ENCODE measurements at places on chromosomes 6 and 20. TPM values are rescaled to one million over a fixed set of nuclear protein-coding genes. Genes with fewer than 3 reads are reported as not detected.

DNA sequence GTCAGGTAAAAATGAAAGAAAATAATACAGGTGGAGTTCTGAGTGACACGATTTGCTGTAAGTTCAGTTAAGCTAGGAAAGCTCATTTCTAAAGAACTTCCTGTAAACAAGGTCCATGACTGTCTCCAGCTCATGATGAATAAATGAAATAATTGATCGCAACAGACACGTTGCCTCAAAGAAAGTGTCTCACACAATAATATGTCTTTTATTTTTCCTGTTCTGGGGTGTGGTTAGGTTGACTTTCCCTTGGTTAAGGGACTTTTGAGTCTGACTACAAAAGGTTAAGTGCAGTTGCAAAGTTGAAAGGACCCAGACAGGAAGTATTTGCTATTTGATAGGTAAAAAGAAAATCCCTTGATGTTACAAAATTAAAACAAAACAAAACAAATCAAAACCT, 304.2 kb upstream of the PRDM1 start:
- no peak for DNase-seq

DNA sequence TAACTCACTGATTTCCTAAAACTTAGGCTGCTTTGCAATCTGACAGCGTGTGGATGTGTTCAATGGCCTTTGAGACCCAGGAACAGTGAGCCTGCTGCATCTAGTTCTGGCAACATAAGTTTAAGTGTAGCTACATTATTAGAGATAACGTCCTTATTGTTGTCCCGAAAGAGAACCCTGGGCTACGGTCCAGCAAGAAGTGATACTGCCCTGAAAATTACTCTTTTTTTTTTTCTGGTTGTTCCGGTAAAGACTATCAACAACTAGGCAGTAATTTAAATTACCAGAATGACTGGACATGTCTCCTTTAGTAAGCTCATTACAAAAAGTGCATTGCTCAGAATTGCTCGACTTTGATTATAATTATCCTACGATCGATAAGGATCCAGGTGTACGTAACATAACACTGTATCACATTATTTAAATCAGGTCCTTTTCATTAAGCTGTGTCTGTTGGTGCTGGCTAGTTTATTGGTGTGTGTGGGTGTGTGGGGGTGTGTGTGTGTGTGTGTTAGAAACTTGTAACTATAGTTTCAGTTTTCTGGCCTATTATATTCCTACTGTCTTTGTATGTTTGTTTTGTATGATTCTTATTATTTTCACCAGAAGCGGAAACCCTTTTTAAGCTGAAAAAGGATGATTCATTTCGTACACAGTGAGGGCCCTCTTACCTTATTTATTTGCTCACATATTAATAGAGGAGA, 3.0 kb downstream of the TSHZ2 start:
- no peak for DNase-seq

- no peak for DNase-seq
Observed at GRCh38 chr20:42098418-42098817, 480.2 kb upstream of the CHD6 start.

- no peak for DNase-seq
Observed at GRCh38 chr20:21029341-21029740, 76.8 kb downstream of the LINC00237 start.

DNA sequence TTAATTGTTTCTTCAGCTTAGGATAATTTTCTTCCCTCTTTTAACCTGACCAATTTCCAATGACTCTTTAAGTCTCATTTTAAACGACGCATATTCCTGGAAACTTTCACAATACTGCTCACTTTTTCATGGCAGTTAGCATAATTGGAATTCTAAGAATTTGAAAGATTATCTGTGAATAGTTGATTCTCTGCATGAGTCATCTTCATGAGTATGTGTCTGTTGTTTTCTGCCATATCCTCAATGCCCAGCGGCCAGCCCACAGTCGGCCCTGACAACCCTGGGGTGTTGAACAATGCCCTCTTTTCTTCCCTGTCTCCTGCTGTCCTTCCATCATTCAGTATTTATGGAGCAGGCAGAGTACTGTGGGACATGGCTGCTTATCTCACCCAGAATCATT, 554.2 kb downstream of the CDH26 start:
- DNase-seq = peak; percentile 61

DNA sequence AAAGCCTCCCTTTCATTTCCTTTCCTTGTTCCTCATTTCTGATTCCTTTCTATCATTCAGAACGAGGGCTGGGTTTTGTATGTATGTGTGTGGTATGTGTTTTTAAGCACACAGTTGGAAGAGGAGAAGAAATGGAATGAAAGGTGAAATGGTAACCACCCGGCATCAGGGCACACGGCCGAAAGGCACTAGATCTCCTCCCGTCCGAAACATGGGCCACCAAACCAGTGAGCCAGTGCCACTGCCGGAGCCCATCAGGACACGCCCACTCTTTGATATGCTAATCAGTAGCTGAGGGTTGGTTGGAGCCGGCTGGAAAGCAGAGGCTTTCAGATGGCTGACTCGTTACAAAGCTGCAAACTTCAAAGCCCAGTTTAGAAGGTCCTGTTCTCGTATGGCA, 228.6 kb upstream of the JARID2 start:
- DNase-seq = no peak

GRCh38 chr6:108484016-108484415, 76.7 kb upstream of the FOXO3 start:
- no peak for DNase-seq

DNA sequence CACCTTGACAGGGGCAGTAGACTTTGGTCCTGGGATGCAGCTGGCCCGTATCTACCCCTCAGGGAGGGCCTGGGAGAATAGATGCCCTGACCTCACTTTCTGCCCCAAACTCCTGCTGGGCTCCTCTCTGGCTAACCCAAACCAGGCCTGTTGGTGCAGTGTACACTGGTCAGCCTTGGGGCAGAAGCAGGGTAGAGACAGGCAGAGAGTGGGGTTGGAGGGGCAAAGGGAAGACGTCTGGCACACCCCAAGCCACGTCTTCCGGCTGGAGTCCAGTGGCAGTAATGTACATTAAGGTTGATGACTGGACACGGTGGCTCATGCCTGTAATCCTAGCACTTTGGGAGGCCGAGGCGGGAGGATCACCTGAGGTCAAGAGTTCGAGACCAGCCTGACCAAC, 9.3 kb downstream of the DDR1 start:
- DNase-seq = no peak

DNA sequence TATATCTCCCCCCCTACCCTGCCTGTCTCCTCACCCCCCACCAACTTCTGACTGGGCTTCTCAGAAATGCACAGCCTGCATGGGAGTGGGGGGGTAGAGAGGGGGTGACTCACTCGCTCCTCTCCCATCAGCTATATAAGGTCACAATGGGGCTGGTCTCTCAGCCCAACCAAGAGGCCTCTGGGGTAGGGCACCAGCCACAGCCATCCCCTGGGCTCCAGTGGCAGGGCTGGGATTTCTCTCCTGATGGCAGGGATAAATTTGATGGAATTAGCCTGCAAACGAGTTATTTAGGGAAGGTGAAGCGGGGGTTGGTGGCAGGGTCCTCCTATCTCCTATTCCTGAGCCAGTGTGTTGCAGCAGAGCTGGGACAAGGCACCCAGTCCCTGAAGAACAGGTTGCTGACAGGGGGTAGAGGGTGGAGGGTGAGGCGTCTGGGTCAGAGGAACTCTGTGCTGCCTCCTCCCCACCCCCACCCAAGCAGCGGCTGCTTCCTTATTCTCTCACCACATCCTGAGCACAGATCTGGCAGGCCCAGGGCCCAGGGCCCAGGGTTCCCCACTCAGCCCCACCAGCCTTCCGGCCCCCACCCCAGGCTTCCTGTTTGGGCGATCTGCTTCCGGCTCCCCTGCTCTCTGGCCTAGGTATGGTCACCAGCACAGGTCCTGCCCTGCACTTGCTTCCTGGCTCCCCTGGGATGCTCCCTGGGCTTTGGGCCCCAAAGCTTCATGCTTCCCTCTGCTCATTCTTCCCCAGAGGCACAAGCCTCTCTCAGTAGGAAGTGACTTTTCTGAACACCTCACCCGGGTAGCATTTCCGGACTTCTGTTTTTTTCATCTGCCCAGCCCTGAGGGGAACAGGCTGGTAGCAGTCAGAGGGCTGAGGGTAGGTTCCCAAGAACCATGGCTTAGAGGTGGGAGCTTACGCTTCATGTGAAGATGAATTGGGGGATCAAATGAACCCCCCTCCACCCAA, 4.0 kb downstream of the PPP1R18 start:
- DNase-seq = peak; percentile 76

DNA sequence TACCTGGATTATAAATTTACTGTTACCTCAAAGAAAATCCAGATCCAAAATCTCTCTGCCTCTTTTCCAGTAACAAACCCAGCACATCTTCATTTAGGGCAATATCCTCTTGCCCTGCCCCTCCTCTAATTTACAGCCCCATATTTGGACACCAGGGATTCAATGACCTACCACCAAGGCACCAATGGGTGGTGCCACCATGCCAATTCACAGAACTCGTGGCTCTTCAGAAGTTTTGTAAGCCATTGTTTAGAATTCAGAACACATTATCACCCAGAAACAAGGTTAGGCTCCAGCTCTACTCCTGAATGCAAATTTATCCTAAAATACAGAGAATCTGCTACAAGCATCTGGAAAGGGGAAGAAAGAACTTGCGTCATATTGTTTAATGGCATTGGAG, 67.8 kb upstream of the SASH1 start:
- no peak for DNase-seq

DNA sequence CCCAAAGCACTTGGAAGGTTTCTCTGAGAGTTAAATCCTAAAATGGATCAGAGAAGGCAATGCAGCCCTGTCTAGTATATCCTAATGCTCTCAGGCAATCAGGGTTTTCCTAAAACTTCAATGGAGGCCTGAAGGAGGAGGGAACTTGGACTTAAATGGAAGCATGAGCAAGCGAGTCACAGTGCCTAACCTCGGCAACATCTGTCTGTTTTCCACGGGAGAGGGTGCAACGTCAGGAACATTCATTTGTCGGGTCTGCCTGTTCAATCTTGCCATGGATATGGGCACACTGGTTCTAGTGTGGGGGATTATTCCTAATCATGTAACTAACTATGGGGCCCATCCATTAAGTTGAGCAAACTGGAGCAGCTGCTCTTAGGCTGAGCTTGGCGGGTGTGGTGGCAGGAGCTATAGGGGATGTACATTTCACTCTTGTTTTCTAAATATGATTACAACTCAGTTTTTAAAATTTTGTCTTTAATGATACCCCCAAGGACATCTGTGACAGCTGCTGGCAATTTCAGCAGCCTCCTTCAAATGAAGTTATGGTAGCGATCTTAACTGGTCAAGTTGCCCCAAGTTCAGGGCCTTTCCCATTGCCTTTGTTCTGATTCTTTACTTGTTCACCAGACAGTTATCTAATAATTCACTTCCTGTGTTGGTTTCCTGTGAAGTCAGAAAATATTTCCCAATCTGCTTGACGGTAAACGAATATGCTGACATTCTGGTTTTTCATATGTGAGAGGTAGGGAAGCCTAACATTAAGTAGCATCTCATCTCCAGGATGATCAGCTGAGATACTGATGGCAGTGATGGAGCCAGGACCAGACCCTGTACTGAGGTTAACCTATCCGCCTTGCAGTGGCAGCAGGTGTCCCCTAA, 21.6 kb downstream of the DSE start:
- DNase-seq = no peak

- peak; percentile 54 for DNase-seq
Observed at GRCh38 chr6:35605600-35605999, 83.1 kb downstream of the FKBP5 start.

DNA sequence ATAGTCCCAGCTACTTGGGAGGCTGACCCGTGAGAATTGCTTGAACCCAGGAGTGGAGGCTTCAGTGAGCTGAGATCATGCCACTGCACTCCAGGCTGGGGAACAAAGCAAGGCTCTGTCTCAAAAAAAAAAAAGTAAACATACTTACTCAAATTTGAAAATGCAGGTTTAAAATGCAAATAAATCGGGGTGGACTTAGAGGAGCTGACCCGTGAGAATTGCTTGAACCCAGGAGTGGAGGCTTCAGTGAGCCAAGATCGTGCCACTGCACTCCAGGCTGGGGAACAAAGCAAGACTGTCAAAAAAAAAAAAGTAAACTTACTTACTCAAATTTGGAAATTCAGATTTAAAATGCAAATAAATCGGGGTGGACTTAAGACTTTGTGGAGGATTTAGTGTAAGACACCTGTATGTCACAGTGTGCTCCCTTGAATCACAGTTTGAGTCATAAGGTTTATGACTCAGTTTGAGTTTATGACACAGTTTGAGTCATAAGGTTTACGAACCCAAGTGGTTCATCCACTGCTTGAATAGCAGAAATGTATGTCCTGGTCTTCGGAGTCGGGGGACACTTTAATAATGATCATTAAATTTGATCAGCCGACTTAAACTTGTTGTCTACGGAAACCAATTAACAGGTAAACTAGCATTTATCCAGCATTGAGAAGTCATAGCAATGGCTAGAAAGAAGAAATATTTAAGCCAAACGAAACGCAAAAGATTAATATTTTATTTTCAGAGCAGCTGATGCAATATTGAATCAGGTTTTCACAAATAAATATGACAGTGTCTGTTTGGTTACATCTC, 6.8 kb upstream of the MRPS10 start:
- peak; percentile 95 for DNase-seq

Gene ADGRF4
- total RNA-seq = 2.8 TPM

Gene WFDC5
- 0.51 TPM for total RNA-seq

Gene TFAP2A
- 37.0 TPM for total RNA-seq

Gene ISM1
- total RNA-seq = 2.6 TPM

Gene PRIM2
- total RNA-seq = 27.4 TPM

Gene BPIFB4
- not detected for total RNA-seq

Gene RRAGD
- 0.04 TPM for total RNA-seq

Gene TRIM15
- not detected for total RNA-seq

Gene SNAI1
- total RNA-seq = 0.04 TPM

Gene RSPO3
- not detected for total RNA-seq
